ENCODE measurements at places on chromosomes 1 and 21. TPM values are rescaled to one million over a fixed set of nuclear protein-coding genes. Genes with fewer than 3 reads are reported as not detected.

DNA sequence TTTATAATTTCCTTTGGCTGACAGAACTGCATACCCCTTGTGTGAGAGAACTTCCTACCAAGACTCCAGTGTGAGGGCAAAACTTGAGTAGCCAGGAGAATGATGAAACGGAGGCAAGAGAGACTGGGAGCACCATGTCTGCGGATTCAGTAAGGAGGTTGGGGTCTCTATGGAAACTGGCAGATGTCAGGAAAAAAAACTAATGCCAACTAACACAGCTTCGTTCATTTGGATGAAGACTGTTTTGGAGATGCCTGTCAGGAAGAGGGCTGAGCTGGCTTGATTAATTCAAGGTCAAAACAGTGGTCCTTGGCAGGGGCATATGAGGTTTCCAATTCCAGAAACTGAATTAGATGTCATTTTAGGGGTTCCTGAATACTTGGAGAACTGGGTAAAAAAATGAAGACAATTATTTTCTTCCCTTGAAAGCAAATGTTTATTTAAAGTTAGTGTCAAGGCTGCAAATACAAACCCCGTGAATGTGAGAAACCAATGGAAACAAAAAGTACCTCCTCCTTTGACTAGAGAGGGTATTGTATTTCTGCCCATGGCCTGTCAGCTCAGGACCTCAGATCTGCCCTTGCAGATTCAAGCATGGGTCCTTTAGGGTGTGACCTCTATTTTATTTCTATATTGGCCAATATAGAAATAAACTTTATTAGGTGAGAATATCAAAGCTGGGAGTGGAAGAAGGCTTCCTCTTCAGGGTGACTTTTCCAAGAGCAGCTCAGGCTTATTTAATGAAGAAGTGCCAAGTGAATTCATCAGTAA is 110.5 kb downstream of the MAST2 start:
- no peaks in the 10 kb centered on the region for H3K27me3 ChIP-seq
- DNase-seq = no peak
- peak overlapping the region; percentile 11 for H3K4me3 ChIP-seq
- peaks cover 4% of the 10 kb centered on the region for H3K36me3 ChIP-seq
- peaks cover 27% of the 10 kb centered on the region for H3K4me1 ChIP-seq

DNA sequence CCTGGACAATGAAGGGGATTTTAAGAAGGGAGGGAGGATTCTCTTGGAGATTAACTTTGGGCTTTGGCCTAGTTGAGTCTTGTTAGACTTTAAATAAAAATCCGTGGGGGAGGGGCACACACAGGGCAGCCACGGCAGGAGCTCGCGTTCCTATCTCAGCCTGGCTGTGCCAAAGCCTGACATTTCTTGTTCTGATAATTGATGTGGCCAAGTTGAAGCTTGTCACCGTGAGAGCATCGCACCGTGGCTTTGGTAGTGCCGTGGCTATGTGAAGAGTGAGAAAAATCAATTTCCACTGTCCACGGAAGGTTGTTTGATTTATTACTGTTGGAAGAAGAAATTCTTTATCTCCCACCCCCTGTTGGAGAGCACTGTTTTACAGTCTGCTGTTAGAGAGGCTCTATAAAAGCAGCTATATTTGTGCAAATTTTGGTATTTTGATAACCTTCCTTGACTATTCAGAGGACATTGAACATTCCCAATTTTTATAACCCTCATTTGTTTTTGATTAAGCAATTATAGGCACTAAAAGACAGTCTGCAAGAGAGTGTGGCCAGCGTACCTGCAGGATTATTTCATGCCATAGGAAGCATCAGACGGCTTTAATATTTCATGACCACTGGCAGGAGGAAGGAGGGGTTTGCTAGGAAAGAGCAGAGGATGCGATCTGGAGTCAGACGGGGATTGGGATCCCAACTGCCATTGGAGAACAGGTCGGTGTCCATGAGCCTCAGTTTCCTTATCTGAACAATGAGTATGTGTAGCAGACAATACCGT is 160.7 kb downstream of the KAZN start:
- peaks cover 2% of the 10 kb centered on the region for H3K36me3 ChIP-seq
- H3K4me1 ChIP-seq = peaks cover 56% of the 10 kb centered on the region
- no peaks in the 10 kb centered on the region for H3K27me3 ChIP-seq
- H3K4me3 ChIP-seq = no peak overlapping the region
- peak overlapping the region; percentile 54 for H3K27ac ChIP-seq

GRCh38 chr21:26845066-26845758 is at the start of gene ADAMTS1:
Gene ADAMTS1 (minus strand): TSS chr21:26845409. CDS start chr21:26844954, 455 bp downstream.
- H3K27me3 ChIP-seq = no peaks in the 10 kb centered on the region
- H3K4me3 ChIP-seq = peak within 1 kb of the TSS; percentile 95
- H3K27ac ChIP-seq = peak within 1 kb of the TSS; percentile 99
- peaks cover 18% of the 10 kb centered on the region for H3K36me3 ChIP-seq
- DNase-seq = peak; percentile 92
- H3K4me1 ChIP-seq = peaks cover 43% of the 10 kb centered on the region

- peaks cover 16% of the 10 kb centered on the region for H3K4me1 ChIP-seq
- H3K36me3 ChIP-seq = no peaks in the 10 kb centered on the region
- no peaks in the 10 kb centered on the region for H3K27me3 ChIP-seq
- no peak for DNase-seq
- peak overlapping the region; percentile 48 for H3K27ac ChIP-seq
- no peak overlapping the region for H3K4me3 ChIP-seq
Measured at GRCh38 chr1:162292422-162292849, 84.2 kb downstream of the SPATA46 start.

GRCh38 chr1:233300326-233300725 is 4.8 kb upstream of the PCNX2 start:
- peaks cover 5% of the 10 kb centered on the region for H3K4me1 ChIP-seq
- peaks cover 2% of the 10 kb centered on the region for H3K27me3 ChIP-seq
- H3K36me3 ChIP-seq = no peaks in the 10 kb centered on the region
- no peak overlapping the region for H3K4me3 ChIP-seq

GRCh38 chr1:117556341-117556740 is 49.5 kb upstream of the TENT5C start:
- peaks cover 12% of the 10 kb centered on the region for H3K27me3 ChIP-seq
- H3K4me1 ChIP-seq = no peaks in the 10 kb centered on the region
- H3K36me3 ChIP-seq = no peaks in the 10 kb centered on the region
- no peak overlapping the region for H3K4me3 ChIP-seq

DNA sequence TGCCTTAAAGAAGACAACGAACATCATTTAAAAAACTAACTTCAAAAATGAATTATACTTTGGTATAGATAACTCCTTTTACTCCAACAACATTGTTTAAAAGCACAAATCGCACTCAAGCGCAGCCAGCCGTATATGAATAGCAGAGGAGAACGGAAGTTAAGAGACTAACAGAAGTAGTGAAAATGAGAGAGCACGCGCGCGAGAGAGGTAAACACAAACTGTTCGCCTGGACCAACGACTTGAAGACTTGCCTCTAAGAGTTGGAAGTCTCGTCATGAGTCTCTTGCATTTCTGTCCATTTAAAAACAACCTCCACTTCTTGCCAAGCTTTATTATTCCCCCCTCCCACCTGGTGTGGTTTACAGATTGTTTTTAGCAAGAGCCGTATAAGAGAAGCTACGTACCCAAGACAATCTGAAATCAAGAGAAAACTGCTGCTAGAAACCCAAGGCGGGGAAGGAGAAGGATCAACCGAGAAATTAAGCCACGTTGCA is 479 bp downstream of the SELENOF start:
- H3K36me3 ChIP-seq = peaks cover 12% of the 10 kb centered on the region
- H3K4me3 ChIP-seq = no peak overlapping the region
- no peaks in the 10 kb centered on the region for H3K27me3 ChIP-seq
- no peak overlapping the region for H3K27ac ChIP-seq

DNA sequence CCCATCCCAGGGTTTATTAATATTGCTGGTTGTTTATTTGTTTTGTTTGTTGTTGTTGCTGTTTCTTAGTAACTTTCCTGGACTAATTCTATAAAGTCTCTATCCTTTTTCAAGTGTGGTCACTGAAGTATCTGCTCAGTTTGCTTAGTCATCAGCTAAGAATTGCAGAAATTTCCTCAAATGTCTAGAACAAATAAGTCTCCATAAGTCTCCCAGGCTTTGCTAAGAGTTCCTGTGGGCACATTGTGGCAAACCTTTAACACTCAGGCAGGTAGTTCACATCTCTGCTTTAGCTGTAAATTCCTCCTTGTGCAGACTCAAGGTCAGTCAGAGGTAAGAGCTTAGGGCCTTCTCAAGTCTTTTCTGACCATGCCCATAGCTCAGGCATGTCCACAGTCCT is 38.9 kb upstream of the C1orf185 start:
- no peaks in the 10 kb centered on the region for H3K4me1 ChIP-seq
- H3K27me3 ChIP-seq = peaks cover 3% of the 10 kb centered on the region
- no peak overlapping the region for H3K4me3 ChIP-seq
- no peaks in the 10 kb centered on the region for H3K36me3 ChIP-seq
- H3K27ac ChIP-seq = no peak overlapping the region

DNA sequence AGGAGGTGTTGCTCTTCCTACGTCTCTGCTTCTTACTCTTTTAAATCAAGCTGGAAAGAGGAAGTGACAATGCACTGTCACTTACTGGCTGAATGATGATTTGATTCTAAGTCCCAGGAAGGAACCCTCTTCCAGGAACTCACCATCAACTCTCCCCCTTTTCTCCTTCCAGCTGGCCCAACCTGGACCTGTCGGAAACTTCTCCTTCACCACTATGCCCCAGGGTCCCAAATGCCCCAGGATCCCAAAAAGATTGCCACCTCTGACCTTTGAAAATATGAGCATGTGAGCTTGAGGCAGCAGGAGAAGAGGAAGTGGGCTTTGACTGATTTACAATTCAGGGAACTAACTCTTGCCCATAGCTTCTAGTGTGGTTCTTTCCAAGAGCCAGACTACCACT is 5.3 kb upstream of the ADAMTS5 start:
- H3K27me3 ChIP-seq = peaks cover 22% of the 10 kb centered on the region
- H3K4me3 ChIP-seq = no peak overlapping the region
- no peak overlapping the region for H3K27ac ChIP-seq
- peaks cover 18% of the 10 kb centered on the region for H3K4me1 ChIP-seq
- DNase-seq = no peak

- DNase-seq = no peak
- H3K36me3 ChIP-seq = no peaks in the 10 kb centered on the region
- H3K27ac ChIP-seq = no peak overlapping the region
Measured at GRCh38 chr1:5909576-5910275, 82.5 kb downstream of the NPHP4 start.

GRCh38 chr1:234621657-234622335 is 11.8 kb upstream of the IRF2BP2 start:
- H3K27ac ChIP-seq = peak overlapping the region; percentile 97
- H3K36me3 ChIP-seq = no peaks in the 10 kb centered on the region
- H3K4me1 ChIP-seq = peaks cover 75% of the 10 kb centered on the region
- no peaks in the 10 kb centered on the region for H3K27me3 ChIP-seq
- DNase-seq = peak; percentile 40
- H3K4me3 ChIP-seq = peak overlapping the region; percentile 0

DNA sequence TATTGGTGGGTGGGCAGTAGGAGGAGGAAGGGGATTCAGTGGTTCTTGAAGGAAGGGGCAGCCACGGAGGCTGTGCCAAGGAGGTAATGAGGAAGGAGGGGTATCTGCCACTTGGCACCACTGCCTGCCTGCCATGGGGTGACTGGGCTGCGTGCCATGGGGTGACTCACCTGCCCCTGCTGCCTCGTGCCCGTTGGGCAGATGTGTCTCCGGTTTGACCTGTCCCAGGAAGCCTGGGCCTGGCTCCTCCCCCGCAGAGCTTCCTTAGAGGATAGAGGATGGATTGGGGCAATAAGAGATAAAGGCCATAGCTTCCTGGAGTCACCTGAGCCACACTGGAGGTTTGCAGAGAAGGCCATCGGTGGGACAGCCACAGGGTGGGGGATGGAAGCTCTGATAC is 1.7 kb downstream of the PADI3 start:
- no peaks in the 10 kb centered on the region for H3K27me3 ChIP-seq
- H3K27ac ChIP-seq = no peak overlapping the region
- H3K4me3 ChIP-seq = no peak overlapping the region
- H3K4me1 ChIP-seq = peaks cover 7% of the 10 kb centered on the region
- no peak for DNase-seq

DNA sequence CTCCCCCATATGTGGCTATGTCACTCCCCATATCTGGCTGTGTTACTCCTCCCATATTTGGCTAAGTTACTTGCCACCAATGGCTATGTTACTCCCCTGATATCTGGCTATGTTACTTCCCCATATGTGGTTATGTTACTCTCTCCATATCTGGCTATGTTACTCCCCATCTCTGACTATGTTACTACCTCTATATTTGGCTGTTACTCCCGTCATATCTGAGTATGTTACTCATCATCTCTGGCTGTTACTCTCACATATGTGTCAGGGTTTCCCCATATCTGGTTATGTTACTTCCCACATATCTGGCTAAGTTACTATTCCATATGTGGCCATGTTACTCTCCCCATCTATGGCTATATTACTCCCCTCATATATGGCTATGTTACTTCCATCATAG is 50.3 kb upstream of the MAP10 start:
- H3K27me3 ChIP-seq = no peaks in the 10 kb centered on the region
- H3K4me3 ChIP-seq = no peak overlapping the region
- no peak for DNase-seq

- no peak overlapping the region for H3K27ac ChIP-seq
- H3K27me3 ChIP-seq = peaks cover 9% of the 10 kb centered on the region
- no peaks in the 10 kb centered on the region for H3K36me3 ChIP-seq
- no peak overlapping the region for H3K4me3 ChIP-seq
Measured at GRCh38 chr21:36471254-36471723, 8.6 kb downstream of the CLDN14 start.

DNA sequence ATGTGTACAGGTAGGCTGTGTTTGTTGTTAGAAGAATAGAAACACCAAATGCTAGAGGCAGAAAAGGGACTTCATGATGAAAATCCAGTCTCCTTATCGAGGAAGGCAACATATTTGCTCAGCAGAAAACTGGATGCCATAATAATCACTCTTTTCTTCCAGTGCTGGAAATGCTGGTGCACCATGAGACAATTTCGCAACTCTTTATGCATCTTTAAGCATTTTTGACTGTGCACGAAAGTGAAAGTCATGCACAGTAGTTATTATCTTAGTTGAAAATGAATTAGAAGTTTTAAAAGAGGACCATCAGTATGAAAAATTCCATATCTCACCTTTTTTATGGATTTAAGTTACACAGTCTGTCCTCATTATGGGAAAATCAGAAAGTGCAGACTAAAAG is 29.1 kb downstream of the SMYD2 start:
- H3K36me3 ChIP-seq = no peaks in the 10 kb centered on the region
- DNase-seq = no peak
- H3K4me3 ChIP-seq = no peak overlapping the region
- H3K4me1 ChIP-seq = peaks cover 7% of the 10 kb centered on the region
- H3K27ac ChIP-seq = no peak overlapping the region

GRCh38 chr1:25765923-25766589 is 33.9 kb upstream of the SELENON start:
- H3K27ac ChIP-seq = no peak overlapping the region
- peaks cover 16% of the 10 kb centered on the region for H3K27me3 ChIP-seq
- H3K36me3 ChIP-seq = no peaks in the 10 kb centered on the region

The AIRE gene
- 0.23 TPM for total RNA-seq

The PSEN2 gene
- total RNA-seq = 14.0 TPM

The TCHHL1 gene
- not detected for total RNA-seq

The SLC2A5 gene
- 0.07 TPM for total RNA-seq

The RUNX3 gene
- 0.13 TPM for total RNA-seq

Measured in mesothelial cell of epicardium (in vitro differentiated cells).